Kidney capillary endothelial cell (primary cell): ENCODE measurements at places on chromosomes 6 and 20.

DNA sequence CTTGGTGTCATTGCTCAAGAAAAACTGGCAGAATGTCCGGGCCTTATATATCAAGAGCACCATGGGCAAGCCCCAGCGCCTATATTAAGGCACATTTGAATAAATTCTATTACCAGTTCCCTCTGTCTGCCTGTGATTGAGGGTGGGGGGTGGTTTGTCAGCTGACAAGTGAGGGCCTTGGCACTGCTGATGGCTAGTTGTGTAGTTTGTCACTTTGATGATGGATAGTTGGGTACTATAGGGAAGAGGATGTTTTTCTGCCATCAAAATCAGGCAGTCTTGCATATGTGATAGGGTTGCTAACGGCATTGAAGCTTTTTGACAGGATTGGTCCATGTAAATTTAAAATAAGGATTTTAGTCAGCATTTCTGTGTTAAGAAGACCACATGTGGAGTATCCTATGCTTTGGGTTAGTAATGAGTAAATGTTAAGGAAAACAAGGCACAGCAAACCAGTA lies 2.5 kb downstream of the RPL10A start:
- DNase-seq = no peak

DNA sequence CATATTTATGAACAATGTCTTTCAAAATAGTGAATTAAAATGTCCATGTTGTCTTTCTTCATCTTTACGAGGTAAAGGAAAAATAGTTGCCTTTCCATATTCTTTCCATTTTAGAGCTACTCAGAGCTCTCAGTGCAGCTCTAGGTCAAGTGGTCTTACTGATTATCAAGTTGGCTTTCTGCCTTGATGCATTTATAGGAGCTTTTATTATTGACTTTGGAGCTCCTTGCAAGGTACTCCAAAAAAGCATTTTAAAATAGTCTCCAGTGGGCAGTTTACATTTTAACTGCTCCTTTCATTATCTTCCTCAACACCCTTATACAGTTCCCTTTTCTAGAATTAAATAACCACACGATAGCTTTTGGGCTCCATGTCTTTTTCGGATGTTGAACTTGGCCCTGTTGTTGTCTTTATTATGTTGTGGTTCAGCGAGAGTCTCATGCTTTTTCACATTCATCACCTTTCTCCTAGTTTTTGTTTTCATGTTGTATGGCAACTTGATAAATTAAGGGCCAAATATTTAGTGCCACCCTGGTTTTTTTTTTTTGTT lies 122.9 kb downstream of the CLIC5 start:
- no peak for DNase-seq

- no peak for DNase-seq
These were observed 59.1 kb downstream of the ADGRF1 start for GRCh38 chr6:46983007-46983411.

DNA sequence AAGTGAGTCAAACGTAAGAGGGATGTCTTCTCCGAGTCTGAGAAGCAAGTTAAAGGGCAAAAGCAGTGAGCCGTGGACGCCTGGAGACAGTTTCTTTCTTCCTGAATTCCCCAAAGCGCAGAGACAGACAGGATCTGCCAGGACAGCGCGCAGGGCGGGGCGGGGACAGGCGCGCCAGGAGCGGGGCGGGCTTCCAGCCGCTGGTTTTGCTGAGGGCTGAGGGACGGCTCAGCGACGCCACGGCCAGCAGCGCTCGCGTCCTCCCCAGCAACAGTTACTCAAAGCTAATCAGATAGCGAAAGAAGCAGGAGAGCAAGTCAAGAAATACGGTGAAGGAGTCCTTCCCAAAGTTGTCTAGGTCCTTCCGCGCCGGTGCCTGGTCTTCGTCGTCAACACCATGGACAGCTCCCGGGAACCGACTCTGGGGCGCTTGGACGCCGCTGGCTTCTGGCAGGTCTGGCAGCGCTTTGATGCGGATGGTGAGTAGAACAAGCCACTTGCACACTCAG lies at the start of gene SCGN:
TSS of gene SCGN (plus strand) at position 209 of the 509 bp plus-strand sequence. CDS start at position 398, 189 bp downstream.
- peak; percentile 50 for DNase-seq

DNA sequence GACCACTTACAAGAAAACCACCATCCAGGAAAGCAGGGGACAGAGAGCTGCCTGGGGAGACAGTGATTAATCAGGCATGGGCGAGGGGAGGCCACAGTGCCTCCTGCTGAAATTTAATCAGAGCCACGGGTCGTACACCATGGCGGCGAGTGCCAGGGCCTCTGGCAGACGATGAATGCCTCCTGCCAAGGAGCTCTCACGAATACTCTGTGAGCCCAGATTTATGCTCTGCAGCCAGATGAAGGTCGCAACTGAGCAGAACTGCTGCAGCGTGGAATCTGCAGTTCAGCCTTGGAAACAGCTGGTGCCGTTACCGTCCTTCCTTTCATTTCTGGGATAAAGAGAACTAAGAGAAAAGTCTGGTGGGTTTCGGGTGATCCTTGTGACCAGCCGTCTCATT lies 85.6 kb downstream of the BFSP1 start:
- DNase-seq = no peak

- DNase-seq = no peak
These were observed 1.5 kb upstream of the RREB1 start for GRCh38 chr6:7106215-7106751.

GRCh38 chr6:5547556-5547955 lies 286.2 kb downstream of the FARS2 start:
- DNase-seq = no peak

GRCh38 chr6:99114769-99115406 lies 167.1 kb upstream of the FBXL4 start:
- no peak for DNase-seq

GRCh38 chr6:122616877-122617276 lies 6.7 kb downstream of the PKIB start:
- no peak for DNase-seq

- no peak for DNase-seq
These were observed 12.2 kb downstream of the SF3B5 start for GRCh38 chr6:144083172-144083571.
